ENCODE measurements at places on chromosomes 11 and 22.

DNA sequence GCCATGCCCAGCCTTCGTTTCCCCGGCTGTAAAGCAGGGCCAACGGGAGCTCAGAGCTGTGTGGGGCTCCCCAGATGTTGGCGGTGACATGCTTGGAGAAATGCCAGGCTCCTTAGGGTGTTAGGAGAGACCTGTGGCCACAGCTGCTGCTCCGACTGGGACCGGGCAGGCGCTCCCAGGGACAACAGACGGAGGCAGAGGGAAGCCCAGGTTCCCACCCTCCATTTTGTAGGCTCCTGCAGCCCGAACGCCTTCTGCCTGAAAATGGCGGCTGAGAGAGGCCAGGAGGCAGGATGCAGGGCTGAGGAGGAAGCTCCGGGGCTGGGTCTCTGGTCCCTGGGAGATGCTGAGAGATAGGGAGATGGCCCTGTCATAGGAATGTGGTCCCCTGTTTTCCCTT is 10.0 kb downstream of the CD6 start:
- no peak for DNase-seq

DNA sequence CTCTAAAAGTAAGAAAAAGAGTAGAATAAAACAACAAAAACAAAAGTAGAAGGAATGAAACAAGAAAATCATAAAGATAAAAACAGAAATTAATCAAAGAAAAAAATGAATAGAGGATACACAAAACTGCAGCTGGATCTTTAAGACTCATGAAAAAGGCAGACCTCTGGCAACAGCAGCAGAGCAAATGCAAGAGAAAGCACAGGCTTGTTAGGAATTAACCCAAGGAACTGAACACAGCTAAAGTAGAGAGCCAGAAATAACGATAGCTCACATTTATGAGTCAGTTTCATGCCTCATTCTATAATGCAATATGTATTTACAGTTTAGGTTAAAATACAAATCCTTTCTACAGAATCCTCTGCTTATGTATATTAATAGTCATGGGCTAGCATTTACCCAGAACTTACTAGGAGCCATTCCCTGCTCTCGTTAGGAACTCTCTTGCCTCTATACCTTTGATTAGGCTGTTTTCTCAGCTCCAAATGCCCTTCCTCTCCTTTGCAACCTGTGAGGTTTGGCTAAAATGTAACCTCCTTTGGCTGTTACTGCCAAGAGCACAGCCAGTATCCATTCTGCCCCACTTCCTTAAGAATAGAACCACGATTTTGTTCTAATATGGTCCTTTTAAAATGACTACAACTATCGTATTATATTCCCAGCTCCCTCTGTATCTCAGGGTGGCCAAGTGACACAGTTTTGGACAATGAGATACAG is 38.3 kb upstream of the NFAM1 start:
- no peak for DNase-seq

GRCh38 chr11:70341881-70342429 is 56.4 kb upstream of the CTTN start:
- DNase-seq: no peak

DNA sequence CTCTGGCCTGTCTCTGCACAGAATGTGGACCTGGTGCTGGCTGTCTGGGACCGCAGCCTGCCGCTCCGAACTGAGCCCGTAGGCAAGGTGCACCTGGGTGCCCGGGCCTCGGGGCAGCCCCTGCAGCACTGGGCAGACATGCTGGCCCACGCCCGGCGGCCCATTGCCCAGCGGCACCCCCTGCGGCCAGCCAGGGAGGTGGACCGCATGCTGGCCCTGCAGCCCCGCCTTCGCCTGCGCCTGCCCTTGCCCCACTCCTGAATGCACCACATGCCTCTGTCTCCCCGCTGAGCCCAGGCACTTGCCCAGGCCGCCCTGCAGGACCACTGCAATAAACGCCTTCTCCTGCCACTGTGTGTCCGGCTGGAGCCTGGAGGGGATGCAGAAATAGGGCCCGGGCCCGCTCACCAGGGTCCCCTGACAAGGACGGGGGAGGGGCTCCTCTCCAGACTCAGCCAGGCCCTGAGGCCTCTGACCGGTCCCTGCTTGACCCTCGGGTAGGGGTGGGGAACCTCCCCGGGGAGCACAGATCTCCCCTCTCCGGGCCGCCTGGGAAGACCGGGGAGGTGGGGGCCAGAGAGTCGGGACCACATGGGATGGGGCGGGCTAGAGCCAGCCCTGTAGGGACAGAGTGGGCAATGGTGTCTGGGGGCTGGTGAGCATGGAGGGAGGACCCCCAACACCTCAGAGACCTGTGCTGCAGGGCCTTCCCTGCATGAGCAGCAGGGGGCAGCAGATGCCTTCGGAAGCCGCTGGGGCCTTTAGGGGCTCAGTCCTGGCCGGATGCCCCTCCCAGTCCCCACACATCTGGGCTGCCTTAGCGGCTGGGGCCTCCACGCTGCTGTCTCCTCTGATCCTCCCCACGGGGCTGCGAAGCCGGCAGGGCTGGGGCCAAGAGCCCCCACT is 1.4 kb upstream of the TNNI2 start:
- no peak for DNase-seq

- DNase-seq: no peak
Observed at GRCh38 chr11:28528217-28528616, 420.0 kb downstream of the METTL15 start.

DNA sequence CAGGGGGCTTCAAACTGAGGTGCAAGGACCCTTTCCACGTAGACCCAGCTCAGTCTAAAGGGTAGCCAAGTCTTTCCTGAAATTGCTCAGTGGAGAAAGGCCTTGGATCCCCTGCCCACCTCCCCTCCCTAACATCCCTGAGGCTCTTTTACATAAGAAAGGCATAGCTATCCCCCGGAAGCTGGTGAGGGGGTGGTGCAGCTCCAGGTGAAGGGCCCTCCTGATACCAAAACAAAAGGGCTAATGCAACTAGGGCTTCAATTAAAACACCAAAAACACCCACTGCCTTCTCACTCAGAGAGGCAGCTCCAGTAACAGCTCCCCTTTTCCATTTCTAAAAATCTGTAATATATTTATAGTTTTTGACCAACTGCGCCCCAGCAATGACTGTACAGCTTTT is 5.8 kb downstream of the SHANK2 start:
- DNase-seq: no peak

DNA sequence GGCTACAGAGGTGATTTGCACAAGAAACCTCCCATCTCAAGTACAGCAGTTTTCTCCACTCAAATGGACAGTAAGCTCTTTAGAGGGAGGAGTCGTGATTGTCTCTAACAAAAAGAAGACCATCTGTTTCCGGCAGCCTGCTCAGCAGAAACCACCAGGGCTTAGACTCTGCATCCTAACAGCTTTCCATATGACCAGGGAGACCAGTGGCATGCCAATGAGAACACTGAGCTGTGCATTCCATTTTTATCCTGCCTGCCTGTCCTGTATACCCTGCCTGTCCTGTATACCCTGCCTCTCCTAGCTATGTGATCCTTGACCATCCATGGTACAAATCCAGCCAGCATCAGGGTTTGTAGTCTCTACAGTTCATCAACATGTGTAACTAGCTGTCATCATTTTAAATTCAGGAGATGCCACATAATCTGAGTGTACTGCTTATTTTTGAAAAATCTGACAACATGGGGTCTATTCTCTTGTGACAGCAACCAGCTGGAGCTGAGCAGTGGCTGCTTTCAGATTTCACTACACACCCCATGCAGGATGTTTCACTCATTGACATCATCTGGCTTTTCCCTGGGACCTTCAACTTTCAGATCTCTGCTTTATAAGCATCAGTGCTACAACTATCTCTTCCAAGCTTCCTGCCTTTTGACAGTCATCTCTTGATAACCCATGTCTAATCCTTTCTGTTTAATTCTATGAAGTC is 50.5 kb upstream of the POU2AF2 start:
- no peak for DNase-seq

GRCh38 chr11:75462117-75462653 is 29.2 kb upstream of the KLHL35 start:
- no peak for DNase-seq

- no peak for DNase-seq
Observed at GRCh38 chr11:116397602-116398084, 375.1 kb downstream of the BUD13 start.

DNA sequence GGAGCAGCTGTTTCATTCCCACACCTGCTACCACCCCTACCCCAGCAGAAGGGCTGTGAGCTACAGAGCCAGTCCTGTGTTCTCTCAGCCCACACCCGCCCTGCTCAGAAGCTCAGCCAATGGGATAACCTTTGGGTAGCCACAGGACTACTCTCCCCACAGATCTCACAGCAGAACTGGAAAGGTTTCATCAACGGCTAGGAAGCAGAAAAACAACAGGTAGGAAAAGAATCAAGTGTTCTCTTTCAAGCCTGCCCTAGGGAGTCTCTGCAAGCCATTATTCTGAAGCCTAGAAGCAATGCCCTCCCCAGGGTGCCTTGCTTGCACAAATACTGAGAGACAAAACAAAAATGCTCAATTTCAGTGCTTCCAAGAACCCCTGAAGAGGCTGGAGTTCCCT is 77.2 kb downstream of the TMPRSS5 start:
- DNase-seq: no peak

- DNase-seq: no peak
Observed at GRCh38 chr11:2781408-2782274, 81.8 kb upstream of the KCNQ1OT1 start.

- no peak for DNase-seq
Observed at GRCh38 chr11:100546714-100547113, 140.4 kb upstream of the ARHGAP42 start.

GRCh38 chr11:115869780-115870431 is 365.7 kb upstream of the CADM1 start:
- DNase-seq: peak; percentile 86

DNA sequence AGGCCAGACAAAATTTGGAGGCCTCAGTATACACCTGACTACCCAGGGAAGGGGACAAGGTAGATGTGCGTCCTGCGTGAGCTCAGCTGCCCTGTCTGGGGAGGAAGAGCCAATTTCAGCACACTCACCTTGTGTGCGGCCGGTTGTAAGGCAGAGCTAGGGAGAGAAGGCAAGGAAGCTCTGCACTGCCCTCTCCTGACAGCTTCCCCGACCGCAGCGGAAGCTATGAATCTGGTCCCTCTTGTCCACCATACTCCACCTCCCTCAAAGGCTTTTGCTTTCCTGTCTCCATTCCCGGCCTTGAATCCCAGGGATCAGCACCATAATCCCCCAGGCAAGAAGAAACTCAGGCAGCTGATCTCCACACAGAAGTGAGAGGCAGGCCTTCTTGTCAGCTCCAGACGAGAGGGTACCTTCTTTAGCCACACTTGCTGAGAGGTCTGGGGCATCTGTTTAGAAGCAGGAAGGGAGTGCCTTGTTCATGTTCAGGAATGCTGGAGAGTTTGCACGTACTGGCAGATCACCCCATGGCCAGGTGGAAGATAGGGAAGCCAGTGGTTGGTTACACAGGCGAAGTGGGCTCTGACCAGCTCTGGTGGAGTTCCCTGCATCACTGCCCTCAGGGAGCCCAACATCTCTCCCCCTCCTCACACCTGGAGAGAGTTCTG is 62.5 kb downstream of the FEZ1 start:
- DNase-seq: no peak

DNA sequence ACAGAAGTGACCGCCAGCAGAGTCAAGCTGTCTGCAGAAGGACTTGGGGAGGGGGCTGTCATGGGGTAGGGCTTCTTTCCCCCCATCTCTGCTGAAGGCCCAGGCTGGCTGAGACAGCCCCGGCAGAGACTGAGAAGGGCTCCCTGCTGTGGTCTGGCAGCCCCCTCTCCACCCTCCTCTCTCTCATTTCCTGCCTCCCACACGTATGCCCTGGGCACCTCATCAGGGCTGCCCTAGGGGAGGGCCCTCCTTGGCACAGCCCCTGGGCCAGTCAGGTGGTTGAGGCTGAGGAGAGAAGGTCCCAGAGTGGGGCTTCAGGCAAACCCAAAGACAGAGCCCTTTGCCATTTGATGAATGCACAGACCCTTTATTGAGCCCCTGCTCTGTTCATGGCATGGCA is 3.6 kb downstream of the RASD2 start:
- no peak for DNase-seq

- no peak for DNase-seq
Observed at GRCh38 chr11:109347304-109347703, 74.7 kb upstream of the C11orf87 start.

DNA sequence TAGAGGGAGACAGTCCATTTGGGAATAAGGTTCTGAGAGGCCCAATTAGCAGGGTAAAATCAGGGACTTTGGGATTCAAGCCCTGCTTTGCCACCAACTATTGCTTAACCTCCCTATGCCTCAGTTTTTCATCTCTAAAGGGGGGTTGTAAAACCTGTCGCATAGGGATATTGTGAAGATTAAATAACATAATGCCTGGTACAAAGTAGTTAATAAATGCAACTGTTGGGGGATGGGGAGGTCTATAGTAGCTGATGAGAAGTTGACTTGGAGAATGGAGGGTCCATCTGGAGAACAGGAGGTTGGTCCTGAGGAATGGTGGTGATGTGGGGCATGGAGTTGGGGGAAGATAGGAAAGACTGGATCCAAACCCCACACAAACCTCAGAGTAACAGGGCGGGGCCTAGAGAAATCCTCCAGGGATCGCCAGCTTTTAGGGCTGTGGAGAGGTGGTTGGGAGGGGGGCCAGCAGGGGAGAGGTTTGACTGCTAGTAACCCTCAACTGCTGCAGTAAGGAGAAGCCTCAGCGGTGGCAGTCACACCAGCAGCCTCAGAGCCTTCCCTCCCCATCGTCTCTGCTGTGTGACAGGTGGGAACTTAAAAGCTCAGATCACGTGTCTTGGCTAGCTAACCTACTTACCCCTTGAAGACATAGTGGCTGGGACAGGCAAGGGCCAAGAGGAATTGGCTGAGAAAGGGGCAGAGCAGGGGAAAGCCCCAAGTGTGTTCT is 1.1 kb upstream of the ABCG4 start:
- DNase-seq: no peak

GRCh38 chr11:17408641-17409040 is 20.2 kb upstream of the KCNJ11 start:
- no peak for DNase-seq

DNA sequence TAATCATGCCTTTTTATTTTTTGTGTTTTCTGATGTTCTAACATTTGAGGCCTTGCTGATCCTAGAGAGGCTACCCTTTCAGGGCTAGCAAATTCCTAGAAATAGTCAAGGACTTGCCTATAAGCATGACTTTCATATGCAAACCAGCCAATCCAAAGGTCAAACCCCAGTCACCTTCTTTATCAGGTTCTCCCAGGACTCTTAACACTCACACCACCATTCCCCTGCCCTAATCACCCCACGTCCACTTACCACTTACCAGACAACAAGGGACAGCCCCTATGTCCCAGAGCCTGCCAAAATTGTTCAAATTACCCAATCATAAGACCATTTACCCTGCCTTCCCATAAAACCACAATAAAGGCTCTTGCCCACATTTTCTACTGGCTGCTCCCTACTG is 1339.8 kb downstream of the LRRC4C start:
- DNase-seq: no peak

DNA sequence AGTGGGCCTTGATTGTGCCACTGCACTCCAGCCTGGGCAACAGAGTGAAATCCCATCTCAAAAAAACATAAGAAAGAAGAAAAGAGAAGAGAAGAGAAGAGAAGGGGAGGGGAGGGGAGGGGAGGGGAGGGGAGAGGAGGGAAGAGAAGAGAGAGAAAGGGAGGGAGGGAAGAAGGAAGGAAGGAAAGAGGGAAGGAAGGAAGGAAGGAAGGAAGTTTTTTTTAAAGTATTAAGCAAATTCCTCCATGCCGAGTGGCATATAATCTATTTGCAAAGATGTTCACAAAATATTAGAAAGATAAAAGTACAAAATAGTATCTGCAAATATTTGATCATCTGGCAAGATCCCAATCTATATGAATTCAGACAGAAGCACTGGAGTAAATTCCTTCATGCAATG is 10.5 kb upstream of the CFAP300 start:
- DNase-seq: no peak
